ENCODE measurements at places on chromosomes 2 and 18. TPM values are rescaled to one million over a fixed set of nuclear protein-coding genes. Genes with fewer than 3 reads are reported as not detected.

ANKRD29 gene
- total RNA-seq, result 1.2 TPM

BOLL gene
- total RNA-seq, result not detected

ST8SIA5 gene
- total RNA-seq, result 10.8 TPM

KHK gene
- 6.2 TPM for total RNA-seq

MYOM1 gene
- total RNA-seq, result 2.3 TPM

PLGLB1 gene
- 6.2 TPM for total RNA-seq

PLGLB2 gene
- 2.0 TPM for total RNA-seq

DNAH6 gene
- 6.6 TPM for total RNA-seq

FZD7 gene
- total RNA-seq, result 7.0 TPM

FOXD4L1 gene
- total RNA-seq, result 0.31 TPM

BMP10 gene
- total RNA-seq, result not detected

ASB18 gene
- 0.78 TPM for total RNA-seq

PXDN gene
- total RNA-seq, result 35.6 TPM

CCDC195 gene
- not detected for total RNA-seq

GRCh38 chr2:20469595-20469994 is 22.7 kb downstream of the RHOB start:
- no peak for DNase-seq

GRCh38 chr2:152546230-152546837 is 170.9 kb downstream of the PRPF40A start:
- DNase-seq, result no peak

DNA sequence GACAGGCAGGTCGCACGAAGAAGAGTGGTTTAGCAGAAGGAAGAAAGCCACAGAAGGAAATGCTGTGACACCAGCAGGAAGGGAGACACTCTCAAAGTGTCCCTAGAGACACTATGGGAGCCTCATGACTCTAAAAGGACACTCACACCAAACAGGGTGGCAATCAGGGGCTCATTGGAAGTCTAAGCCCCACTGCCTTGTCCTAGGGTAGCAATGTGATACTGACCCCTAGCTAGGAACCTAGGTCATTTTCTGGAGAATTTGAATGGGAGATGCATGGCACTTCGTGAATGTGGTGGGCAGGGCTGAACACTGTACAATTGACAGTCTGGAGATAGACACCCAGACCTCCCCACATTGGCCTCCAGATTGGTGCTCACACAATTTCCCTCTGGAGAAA is 385.0 kb downstream of the EIPR1 start:
- no peak for DNase-seq

- DNase-seq, result no peak
Observed at GRCh38 chr2:37645362-37645761, 26.1 kb downstream of the CDC42EP3 start.

GRCh38 chr2:222452422-222452950 is 28.1 kb downstream of the SGPP2 start:
- DNase-seq, result no peak

DNA sequence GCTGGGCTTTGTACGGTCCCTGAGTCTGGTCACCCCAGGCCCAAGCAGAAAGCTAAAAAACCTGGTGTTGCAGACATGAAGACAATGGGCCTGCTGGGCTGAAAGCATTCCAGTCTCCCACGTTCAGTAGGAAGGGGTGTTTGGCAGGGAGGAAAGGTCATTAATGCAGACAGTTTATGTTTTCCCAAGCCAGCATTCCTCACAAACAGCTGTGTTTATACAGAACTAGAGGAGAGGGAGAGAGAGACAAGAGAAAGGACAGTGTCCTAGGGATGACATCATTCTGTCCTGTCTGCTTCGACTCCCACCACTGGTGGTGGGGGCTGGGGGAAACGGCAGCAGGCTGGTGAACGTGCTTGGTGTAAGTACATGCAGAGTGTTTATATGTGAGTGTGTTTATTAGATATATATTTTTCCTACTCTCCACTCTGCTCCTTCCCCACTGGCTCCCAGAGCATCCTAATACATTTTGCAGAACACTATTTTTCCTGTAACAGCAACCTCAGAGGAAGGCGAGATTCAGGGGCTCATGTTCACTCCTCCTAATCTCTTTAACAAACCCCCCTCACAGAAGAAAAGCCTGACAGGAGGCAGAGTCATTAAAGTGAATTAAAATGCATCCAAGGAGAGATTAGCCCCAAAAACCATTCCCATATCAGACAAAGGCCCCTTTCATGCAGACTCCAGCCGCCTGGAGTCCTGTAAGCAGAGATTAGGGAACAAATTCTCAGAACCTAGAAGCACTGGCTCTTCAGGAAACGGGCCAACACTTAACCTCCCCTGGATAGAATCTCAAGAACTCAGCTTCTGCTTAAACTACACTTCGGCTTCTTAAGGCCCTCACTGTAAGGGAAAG is 380.4 kb downstream of the TNS1 start:
- DNase-seq, result no peak

GRCh38 chr2:207860685-207861084 is 91.0 kb upstream of the FZD5 start:
- DNase-seq, result no peak

- DNase-seq, result no peak
Observed at GRCh38 chr18:62976227-62976626, 260.9 kb downstream of the PHLPP1 start.

DNA sequence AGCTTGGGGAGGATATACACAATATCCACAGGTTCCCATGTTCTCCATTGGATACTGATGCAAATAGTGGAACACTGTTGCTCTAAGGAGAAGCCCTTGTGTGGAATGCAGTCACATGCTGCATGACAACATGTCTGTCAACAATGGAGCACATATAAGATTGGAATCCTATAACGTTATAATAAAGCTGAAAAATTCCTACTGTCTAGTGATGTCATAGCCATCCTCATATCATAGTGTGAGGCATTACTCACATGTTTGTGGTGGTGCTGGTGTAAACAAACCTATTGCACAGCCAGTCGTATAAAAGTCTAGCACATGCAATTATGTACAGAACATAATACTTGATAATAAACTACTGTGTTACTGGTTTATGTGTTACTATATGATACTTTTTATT is 394.7 kb downstream of the FBXO15 start:
- no peak for DNase-seq

GRCh38 chr2:151277067-151277466 is 12.4 kb downstream of the NMI start:
- no peak for DNase-seq

DNA sequence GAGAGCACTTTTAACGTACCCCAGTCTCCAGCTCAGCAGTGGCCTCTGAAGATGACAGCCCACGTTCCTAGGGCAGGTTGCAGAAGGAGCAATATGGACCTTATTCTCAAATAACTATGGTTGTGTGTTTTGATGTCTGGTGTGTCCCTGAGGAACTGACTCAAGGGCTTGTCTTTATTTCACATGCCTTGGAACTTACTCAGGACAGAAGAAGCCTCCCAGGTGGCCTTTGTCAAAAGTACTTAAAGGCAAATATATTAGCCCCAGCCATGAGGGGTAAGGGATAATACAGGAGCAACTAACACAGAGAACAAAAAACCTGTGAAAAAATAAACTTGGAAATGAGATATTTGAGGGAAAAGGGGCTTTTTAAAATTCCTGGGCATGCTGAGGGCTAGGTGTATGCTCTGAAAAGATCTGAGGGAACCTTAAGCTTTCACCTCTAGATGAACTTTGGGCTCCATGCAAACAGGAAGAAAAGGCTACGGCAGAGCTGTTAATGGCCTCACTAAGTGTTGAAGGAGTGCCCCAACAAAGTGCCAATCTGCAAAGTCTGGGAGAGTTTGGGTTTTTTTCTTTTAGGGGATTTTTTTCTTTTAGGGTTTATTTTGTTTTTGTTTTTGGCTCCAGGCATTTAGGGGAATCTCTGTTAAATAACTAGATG is 40.3 kb downstream of the SRBD1 start:
- DNase-seq, result no peak

- DNase-seq, result no peak
Observed at GRCh38 chr2:58063641-58064040, 17.0 kb downstream of the VRK2 start.

- DNase-seq, result peak; percentile 43
Observed at GRCh38 chr2:215003001-215003400, 135.4 kb downstream of the ABCA12 start.

GRCh38 chr2:239959059-239959971 is 65.8 kb downstream of the NDUFA10 start:
- peak; percentile 38 for DNase-seq

- no peak for DNase-seq
Observed at GRCh38 chr2:194621945-194622344, 1035.1 kb upstream of the SLC39A10 start.

DNA sequence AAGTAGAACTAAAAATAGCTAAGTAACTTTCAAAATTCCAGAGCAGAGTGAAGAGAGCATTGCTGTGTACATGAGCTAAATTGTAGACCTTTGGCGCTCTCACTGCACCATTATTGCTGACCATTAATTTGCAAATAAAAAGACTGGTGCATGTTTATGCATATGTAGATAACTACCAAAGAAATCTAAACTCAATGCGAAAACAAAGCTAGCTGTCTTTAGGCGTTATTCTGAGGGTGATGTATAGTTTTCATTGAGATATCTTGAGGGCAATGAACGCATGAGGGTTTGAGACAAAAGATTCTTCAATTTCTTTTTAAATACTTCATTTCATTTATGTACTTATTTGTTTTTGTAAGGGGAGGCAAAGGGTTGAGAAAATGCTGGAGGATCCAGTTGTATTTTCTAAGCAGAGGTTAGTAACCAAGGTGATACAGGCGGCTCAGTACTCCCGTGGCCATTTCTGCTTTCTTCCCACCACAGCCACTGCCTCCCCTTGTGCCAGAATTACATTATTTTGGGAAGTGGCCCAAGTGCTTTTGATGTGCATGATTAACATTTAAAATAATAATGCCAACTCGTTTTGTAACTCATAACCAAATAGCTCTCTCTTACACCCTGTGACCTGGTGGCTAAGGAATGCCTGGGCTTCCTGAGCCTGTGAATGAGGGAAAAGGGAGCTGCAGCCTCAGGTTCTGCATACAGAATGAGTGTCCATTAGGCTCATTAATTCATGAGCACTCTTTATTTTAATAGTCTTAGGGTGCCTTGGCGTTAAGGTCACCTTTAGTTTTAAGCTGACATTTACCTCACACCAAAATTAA is 797.8 kb upstream of the GYPC start:
- no peak for DNase-seq

DNA sequence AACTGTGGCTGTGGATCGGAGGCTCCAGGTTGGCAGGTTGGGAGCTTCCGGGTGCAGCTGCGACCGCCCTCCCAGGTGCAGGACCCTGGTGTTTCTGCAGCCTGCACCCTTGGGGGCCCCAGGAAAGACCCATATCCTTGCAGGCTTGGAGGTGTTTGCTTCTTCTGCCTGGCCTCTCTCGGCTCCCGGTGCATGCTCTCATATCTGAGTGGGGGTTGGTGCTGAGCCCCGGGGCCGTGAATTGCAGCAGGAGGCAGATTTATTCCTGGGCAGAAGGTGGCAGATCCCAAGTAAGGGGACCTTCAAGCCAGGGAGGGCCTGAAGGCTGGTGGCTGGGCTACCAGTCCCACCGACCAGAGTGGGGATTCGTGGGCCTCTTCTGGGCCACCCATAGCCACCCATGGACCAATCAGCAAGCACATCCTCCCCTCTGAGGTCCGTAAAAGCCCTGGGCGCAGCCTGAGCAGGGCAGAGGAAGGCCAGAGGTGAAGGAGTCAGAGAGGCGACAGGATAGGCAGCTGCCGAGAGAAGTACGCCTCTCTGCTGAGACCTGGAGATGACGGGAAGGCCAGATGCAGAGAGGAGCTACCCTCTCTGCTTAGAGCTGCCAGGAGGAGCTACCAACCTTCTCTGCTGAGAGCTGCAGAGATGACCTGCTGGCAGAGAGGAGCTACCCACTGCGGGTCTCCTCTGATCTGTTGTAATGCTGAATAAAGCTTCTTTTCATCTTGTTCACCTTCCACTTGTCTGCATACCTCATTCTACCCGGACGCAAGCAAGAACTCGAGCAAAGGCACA is 1279.0 kb upstream of the LRRTM1 start:
- DNase-seq, result no peak

- DNase-seq, result no peak
Observed at GRCh38 chr2:62817348-62817747, 111.8 kb downstream of the EHBP1 start.
